ENCODE measurements at places on chromosomes 2 and 18.

DNA sequence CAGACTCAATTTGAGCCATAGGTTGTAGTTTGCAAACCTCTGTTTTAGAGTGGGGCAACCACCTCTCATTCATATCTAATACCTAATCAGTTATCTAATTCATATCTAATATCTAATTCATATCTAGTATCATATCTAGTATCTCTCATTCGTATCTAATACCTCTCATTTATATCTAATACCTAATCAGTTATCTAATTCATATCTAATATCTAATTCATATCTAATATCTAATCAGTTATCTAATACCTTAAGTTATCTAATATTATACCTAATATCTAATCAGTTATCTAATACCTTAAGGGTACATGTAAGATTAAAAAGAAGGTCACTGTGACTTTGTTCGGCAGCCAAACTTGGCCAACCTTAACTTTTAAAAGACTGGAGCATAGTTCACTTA is 403.4 kb upstream of the MMADHC start:
- DNase-seq: no peak

DNA sequence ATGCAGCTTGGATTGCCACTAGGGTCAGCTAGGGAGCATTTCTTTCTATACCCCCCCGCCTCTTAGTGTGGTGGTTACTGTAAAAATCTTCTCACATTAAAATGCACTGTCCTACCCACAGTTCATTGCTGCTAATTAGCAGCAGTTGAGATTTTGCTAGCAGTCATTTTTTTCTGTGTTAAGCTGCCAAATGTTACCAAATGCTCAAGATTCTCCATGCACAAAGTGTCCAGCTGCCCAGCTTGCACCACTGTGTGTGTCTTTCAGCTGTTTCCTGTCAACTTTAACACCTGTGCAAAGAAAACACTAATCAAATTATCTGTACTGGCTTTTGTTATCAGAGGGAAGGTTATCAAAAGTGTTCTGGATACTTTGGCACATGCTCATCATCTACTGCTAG is 679.3 kb downstream of the NR4A2 start:
- DNase-seq: no peak

GRCh38 chr18:30522288-30522929 is 520.1 kb downstream of the DSC3 start:
- DNase-seq: no peak

DNA sequence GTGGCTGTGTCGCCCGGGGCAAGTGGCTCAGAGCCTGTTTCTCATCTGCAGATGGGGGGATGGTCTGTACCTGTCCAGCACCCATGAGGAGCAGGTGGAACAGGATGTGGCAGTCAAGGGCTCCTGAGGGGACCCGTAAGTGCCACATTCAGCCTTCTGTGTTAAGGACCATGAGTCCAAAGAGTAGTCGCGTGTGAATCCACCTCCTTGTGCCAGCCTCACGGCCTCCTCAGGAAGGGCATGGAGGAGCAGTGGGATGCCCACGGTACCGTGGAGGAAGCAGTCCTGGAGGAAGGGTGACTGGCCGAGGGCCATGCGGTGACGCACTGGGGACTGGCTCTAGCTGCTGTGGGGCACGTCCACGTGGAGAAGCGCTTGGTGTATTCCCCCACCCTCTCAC is 61.1 kb downstream of the ODC1 start:
- no peak for DNase-seq

DNA sequence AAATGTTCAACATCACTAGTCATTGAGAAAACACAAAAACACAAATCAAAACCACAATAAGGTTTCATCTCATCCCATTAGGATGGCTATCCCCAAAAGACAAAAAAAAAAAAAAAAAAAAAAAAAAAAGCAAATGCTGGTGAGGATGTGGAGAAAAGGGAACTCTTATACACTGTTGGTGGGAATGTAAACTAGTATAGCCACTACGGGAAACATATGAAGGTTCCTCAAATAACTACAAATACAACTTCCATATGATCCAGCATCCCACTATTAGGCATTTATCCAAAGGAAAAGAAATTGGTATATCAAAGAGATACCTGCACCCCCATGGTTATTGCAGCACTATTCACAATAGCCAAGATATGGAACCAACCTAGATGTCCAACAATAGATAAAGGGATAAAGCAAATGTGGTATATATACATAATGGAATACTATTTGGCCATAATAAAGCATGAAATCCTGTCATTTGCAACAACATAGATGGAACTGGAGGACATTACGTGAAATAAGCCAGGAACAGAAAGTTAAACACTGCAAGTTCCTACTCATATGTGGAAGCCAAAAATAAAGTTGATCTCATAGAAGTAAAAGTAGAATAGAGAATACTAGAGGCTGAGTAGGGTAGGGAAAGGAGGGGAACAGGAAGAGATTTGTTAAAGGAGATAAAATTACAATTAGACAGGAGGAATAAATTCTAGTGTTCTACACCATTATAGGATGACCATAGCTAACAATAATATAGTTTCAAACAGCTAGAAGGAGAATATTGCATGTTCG is 8.4 kb downstream of the POLR1A start:
- DNase-seq: no peak

- DNase-seq: no peak
Observed at GRCh38 chr2:217955881-217956493, 46.8 kb downstream of the TNS1 start.

DNA sequence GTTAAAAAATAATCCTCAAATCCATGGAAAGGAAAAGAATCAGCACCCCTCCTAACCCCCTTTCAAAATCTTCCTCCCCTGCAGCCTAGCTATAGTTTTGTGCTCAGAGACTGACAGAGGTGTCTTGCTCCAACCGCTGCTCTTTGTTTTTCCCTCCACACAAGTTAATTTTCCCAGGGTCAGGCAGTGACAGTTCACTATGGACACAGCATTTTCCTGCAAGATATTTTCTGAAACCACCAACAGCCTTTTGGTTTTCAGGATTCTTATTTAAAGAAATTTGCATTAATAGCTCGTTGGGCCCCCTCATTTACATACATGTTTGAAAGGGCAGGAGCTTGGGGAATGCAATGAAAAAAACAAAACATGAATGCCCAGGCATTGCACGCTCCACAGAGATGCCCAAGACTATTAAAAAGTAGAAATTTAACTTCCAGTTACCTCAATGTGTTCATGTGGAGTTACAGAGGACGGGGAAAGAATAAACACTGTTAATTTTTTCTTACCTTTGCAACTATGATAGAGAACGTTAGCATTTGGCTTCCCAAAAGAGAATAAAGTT is 71.4 kb upstream of the CXCR4 start:
- no peak for DNase-seq

DNA sequence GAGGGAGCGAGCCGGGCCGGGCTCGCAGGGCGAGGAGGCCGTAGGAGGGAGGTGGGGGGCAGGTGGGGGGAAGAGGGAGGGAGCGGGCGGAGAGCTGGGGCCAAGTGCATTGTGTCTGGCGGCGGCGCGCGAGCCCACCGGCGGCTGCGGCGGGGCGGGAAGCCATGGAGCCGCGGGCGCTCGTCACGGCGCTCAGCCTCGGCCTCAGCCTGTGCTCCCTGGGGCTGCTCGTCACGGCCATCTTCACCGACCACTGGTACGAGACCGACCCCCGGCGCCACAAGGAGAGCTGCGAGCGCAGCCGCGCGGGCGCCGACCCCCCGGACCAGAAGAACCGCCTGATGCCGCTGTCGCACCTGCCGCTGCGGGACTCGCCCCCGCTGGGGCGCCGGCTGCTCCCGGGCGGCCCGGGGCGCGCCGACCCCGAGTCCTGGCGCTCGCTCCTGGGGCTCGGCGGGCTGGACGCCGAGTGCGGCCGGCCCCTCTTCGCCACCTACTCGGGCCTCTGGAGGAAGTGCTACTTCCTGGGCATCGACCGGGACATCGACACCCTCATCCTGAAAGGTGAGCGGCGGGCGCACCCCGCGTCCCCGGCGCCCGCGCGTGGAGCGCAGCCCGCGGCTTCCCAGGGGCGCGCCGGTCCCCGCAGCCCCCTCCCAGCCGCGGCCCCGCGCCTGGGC is at the start of gene TMEM178A:
TMEM178A (plus strand) TSS at position 107 of the 680 bp plus-strand sequence; CDS start at position 165, 58 bp downstream.
- no peak for DNase-seq

DNA sequence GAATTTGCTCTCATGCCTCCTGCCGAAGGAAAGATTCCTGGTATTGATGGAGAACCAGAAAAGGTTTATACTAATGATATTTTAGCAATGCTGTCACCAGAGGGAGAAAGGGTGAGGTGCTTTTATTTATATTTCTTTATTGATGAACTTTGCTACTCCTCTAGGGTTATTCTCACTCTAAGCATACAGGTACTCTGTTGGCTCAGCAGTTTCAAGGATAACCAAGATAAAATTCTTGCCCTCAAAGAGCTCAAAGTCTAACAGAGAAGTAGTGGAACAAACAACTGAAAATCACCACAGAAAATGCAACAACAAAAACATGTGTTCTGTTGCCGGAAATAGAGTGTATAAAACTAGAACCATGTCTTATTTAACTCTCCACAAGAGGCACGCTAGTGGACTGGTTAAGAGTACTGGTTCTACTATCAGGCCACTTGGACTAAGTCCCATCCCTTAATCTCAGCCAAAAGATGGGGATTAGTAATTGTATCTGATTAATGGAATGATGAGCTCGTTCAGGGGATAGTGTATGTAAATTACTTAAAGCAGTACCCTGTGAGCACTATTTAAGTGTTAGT is 103.6 kb downstream of the DNAH6 start:
- DNase-seq: no peak

- no peak for DNase-seq
Observed at GRCh38 chr2:84805250-84805958, 75.5 kb downstream of the TRABD2A start.

DNA sequence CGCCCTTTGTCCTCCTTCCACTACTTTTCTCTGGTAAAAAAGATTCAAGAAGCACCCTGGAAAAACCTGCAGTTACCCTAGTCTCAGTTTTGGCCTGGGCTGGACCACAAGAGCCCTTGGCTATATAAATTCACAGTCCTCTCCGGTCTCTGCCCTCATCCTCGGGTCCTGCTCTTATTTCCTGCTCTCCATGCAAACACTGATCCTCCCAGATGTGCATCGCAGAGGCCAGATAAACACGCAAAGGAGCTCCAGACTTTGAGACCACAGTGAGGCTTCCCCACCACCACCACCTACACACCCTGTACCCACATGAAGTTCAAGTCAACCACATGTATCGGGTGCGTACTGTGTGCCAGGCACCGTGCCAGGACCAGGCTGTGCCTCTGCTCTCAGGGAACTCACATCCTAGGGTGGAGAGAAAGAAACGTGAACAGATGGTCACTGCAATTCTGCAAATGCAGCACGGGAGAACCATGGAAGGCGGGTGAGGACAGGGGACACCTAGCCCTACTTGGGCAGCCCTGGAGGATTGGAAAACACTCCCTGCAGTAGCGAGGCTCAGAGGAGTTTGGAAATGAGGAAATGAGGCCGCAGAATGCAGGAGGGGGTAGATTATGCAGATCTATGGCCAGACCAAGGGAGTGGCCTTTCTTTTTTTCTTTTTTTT is 7.4 kb downstream of the CTDSP1 start:
- DNase-seq: no peak

DNA sequence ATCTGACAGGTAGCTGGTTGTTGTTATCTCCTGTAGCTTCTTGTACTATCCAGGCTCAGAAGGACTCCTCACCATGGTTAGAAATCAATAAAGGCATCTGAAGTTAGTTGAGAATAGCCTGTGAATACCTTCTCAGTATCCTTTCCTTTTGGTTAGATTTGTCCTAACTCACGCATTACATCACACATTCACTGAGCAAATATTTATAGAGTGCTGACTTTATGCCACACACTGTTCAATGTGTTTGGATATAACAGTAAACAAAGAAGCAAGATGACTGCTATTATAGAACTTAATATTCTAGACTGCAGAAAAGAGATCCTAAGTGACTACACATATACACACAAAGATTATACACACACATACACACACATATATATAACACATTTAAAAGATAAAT is 889.9 kb upstream of the CHAC2 start:
- DNase-seq: no peak

DNA sequence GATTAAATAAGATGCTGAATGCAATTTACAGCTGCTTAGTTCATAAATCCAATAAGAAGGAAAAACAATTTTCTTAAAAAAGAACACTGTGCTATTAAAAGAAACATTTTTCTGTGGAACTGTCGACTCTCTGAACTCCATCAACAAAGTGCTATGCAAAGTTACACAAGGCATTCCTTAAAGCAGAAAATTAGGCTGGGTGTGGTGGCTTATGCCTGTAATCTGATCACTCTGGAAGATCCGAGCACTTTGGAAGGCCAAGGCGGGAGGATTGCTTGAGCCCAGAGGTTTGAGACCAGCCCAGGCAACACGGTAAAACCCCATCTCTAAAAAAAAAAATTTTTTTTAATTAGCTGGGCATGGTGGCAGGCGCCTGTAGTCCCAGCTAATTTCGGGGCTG is 13.0 kb downstream of the MCM6 start:
- no peak for DNase-seq

DNA sequence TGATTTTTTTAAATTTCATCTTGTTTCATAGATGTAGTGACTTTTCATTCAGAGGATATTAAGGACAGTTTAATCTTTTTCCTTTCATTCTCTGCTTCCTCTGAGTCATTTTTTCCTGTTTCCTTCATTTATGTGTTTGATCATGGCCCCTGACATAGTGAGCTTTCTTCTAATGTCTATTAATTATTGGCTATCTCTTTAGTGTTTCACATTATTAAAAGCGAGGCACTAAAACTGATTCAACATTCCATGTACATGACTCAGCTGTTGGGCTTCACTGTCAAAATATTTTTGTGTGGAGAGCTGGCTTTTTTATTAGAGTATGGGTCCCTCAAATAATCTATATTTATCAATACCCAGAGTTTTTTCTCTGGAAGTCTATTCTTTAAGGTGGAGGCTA is 125.8 kb downstream of the THSD7B start:
- DNase-seq: no peak

DNA sequence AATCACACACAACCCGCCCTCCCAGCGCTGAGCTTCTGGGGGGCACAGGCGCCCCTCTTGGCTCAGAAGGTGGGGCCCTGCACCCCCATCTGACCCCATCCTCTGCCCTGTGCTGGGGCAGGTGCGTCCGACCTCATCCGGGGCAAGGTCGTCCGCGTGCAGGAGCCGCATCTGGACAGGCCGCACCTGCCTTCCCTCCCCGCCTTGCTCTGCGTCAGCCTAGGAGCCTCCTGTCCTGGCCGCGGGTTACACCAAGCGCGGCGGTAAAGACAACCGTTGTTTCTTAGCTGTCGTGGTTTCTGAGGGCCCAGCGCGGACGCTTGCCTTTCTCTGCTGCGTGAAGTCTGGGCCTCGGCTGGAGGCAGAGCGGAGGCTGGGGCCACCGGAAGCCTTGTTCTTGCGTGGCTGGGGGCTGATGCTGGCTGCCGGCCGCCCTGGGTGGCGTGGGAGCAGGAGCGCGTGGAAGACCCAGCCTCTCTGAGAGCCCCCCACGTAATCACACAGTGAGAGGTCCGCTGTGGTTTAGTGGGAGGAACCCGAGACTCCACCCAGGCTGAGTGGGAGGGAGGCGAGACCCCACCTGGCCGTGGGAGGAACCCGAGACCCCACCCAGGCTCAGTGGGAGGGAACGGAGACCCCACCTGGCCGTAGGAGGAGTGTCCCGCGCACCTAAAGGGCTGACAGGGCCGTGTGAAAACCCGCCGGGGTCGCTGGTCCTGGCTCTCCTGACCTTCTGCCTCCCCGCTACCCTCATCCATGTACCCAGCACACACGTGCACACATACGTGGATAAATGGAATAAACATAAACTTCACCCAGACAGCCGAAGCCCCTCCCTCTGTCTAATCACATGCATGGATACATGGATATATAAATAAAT is 51.8 kb downstream of the KCNG2 start:
- DNase-seq: no peak
